ENCODE measurements at places on chromosomes 11 and 22.

DNA sequence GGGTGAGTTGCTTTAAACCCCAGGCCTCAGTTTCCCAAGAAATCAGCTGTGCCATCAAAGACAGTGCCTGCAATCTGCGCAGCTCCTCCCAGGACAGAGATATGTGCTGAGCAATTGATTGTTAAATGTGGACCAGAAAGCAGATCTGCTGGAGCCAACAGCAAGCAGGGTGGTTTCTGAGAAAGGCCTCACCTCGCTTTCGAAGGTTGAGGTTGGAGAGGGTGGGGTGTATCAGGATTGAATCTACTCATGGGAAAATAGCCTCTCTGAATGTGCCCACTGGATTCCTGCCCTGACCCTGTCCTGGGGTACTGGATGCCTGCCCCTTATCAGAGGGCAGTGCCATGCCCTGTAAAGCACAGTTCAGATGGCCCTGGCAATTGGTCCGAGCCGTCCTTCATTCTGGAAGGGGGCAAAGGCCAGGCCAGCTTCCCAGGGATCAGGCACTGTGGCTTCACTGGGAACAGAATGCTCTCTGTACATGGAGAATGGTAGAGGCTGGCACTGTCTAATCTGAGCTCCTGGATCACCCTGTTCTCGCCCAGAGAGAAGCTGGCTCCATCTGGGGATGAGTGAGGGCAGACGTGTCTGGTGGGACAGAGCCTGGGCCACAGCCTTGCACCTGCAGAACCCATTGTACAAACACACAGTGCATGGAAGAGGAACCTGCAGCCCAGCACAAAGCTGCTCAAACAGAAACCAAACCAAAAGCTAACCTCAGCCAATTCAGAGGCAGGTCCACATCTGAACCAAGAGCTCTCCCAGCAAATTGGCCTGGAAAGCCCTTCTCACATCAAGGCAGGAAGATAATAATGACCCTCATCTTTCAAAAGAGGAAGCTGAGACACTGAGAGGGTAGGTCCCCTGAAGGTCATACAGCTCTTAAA is 15.2 kb downstream of the DHCR7 start:
- DNase-seq = no peak

GRCh38 chr22:21591695-21592094 is 24.2 kb downstream of the UBE2L3 start:
- no peak for DNase-seq

GRCh38 chr11:75859614-75860013 is 44.6 kb downstream of the UVRAG start:
- no peak for DNase-seq

- no peak for DNase-seq
These were observed 11.7 kb downstream of the SLC35C1 start for GRCh38 chr11:45816614-45817013.

DNA sequence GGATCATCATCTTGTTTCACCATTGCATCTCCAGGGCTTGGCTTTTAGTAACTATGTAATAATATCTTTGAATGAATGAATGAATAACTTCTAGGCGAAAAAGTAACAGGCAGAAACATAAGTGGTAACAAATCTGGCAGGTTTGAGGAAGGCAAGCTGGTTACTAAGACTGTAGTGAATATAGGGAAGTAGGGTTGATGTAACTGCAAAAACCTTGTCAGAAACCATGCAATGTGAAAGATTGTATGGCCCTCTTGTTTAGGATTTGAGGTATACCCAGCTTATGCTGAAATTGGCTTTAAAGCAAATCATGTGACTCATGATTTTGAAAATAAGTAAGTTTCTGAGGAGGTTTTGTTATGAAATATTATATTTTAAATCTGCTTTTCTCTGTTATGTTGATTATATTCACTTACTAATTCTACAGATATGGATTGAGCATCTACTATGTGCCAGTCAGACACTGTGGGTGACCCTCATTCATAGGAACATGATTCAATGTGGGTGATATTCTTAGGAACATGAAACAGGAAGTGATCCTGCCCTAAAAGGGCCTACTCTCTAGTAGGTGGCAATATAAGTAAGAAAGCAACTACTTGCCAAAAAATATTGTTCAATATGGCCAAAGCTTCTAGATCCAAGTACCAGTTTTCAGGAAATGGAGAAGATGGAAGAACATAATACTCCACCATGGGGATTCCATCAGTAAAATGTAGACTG is 115.5 kb upstream of the CCDC90B start:
- no peak for DNase-seq

DNA sequence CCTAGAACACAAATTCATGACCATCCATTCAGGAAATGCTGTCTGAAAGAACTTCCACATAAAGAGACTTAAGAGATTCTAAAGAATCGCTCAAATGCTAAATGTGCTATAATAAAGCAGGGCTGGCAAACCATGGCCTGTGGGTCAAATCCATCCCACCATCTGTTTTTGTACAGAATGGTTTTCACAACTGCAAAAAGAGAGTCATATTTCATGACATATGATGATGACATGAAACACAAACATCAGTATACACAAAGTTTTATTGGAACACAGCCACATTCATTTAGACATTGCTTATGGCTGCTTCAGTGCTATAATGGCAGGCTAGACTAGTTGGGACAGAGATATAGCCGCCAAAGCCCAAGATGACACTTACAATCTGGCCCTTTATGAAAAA is 85.1 kb downstream of the RRAS2 start:
- DNase-seq = no peak

DNA sequence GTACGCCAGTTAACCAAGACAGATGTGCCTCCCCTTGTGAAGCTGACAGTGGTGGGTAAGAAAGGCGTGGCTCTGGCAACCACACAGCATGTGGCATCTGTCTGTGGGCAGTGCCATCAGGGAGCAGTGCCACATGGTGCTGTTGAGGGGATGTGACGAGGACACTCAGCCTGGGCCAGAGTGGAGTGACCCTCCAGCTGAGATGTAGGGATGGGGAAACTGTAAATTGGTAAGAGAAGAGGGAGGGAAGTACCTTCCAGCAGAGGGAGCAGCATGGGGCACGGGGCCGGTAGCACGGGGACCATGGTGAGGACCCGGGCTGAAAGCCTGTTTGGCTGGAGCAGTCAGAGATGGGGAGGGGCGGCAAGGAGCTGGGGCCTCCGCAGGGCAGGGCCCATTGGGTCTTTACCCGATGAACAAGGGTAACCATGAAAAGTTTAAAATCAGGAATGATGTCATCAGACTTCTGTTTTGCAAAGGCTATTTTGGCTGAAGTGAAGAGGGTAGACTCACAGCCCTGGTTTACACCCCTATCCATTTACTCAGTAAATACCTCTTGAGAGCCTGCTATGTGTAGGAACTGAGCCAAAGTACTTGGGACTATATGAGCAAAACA is 10.4 kb downstream of the TMPRSS6 start:
- DNase-seq = no peak

DNA sequence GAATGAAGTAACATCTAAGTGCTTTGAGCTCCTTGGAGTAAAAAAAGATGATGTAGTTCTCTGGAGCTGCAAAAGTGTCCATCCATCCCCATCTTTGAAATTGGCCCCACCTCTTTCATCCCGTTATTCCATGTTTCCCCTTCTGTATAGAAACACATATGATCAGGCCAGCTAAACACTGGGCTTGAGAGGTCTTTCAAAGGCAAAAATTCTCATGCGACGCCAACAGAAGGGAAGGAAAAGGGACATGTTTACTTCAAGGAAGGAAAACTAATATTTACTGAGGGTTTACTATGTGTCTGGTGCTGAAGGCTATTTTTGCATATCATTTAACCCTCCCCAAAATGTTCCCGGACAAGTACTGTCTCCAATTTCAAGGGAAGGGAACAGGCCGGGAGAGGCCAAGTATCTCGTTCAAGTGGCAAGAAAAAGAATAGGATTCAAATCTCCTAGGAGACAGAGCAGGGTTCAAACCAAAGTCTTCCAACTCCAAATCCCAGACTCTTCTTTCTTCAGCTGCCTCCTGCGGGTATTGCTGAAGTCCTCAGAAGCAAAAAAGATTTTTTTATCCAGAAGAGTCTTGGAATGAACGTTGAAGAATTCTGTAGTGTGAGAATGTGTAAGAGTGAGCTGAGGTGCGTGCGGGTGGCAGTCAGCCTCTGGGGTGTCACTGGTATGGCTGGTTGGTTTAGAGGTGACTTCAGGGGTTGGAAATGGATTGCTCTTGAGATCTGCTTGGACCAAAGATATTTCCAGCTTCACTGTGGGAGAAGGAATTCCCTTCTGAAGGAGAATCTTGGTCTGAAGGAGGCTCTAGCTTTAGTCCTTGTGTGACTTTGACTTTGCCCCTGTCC is 10.1 kb downstream of the TECTA start:
- no peak for DNase-seq

DNA sequence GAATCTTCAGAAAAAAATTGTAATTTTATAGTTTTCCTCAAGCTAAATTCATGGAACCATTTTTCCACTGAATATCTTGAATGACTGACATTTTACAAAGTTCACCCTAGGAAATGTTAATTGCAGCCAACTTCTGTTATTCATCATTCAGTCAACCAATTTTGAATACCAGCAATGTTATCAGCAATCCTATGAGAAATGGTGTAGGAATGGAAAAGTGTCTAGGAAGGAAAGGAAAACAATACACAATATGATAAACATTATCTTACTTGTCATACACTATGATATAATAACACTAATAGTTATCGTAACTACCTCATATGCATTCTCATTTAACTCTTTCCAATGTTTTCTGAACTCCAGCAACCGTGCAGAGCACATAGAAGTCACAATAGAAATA is 790.5 kb upstream of the LRRC4C start:
- DNase-seq = no peak

GRCh38 chr22:37626556-37627075 is 12.9 kb upstream of the SH3BP1 start:
- DNase-seq = no peak

- no peak for DNase-seq
These were observed 51.4 kb upstream of the SHISAL1 start for GRCh38 chr22:44363980-44364750.

- no peak for DNase-seq
These were observed 79.0 kb downstream of the AASDHPPT start for GRCh38 chr11:106156290-106156937.

GRCh38 chr11:110968348-110969062 is 256.3 kb upstream of the ARHGAP20 start:
- DNase-seq = no peak

GRCh38 chr11:85787809-85788760 is 22.9 kb downstream of the SYTL2 start:
- DNase-seq = no peak

DNA sequence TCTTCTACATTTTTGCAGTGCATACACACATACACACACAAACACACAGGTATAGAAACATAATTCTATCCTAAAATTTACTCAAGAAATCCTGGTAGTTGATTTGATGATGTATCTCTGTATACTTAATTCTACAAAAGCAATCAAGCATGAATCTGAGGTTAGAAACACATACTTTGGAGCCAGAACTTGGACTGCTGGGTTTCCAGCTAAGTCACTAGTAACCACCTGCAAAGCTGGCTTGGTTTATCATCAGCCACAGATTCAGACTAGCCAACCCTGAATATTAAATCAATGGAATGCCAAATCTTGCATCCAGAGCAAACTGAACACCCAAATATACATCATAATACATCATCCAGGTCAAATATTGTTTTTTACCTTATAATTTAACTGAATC is 24.8 kb upstream of the POU2AF2 start:
- DNase-seq = no peak

GRCh38 chr11:9038541-9038940 is 34.7 kb upstream of the NRIP3 start:
- no peak for DNase-seq

GRCh38 chr11:109856928-109857327 is 236.3 kb upstream of the ZC3H12C start:
- no peak for DNase-seq

GRCh38 chr11:76849376-76849775 is 11.3 kb upstream of the ACER3 start:
- DNase-seq = no peak

DNA sequence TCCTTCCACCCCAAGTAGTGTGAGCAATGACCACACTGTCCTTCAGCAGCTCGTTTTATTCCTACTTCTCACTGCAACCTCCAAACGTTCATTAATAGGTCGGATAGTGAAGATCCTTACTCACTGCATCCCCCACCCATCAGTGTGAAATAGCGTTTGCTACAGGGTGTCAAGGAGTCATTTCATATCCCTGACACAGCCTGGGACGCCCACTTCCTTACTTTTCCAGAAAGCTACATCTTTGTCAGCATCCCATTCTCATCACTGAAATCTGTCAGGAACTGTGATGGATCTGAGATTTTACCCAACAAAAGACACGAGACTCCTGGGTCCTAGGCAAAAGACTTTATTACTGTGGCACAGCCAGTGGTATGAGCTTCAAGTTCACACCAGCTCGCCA is 592.4 kb downstream of the NTM start:
- DNase-seq = no peak

DNA sequence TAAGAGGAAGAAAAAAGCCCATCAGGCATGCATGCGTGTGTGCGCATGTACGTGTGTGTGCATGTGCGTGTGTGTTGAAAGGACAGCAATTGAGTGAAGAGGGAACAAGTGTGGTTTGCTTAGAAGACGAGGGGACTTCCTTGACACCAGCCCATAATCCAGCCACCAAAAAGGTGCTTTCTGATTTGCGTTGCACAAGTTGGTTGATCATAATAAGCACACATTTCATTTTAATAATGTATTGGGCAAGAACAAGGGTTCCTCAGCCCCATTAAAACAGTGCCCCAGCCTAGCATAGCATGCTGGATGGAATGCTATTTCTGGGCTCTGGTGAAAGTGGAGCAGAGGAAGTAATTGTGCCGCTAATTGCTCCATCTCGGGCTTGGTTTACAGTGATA is 493.2 kb downstream of the MIAT start:
- no peak for DNase-seq

- no peak for DNase-seq
These were observed 749.9 kb downstream of the METTL15 start for GRCh38 chr11:28858076-28858475.

- DNase-seq = no peak
These were observed 235.9 kb downstream of the TBC1D22A start for GRCh38 chr22:46998331-46998730.

DNA sequence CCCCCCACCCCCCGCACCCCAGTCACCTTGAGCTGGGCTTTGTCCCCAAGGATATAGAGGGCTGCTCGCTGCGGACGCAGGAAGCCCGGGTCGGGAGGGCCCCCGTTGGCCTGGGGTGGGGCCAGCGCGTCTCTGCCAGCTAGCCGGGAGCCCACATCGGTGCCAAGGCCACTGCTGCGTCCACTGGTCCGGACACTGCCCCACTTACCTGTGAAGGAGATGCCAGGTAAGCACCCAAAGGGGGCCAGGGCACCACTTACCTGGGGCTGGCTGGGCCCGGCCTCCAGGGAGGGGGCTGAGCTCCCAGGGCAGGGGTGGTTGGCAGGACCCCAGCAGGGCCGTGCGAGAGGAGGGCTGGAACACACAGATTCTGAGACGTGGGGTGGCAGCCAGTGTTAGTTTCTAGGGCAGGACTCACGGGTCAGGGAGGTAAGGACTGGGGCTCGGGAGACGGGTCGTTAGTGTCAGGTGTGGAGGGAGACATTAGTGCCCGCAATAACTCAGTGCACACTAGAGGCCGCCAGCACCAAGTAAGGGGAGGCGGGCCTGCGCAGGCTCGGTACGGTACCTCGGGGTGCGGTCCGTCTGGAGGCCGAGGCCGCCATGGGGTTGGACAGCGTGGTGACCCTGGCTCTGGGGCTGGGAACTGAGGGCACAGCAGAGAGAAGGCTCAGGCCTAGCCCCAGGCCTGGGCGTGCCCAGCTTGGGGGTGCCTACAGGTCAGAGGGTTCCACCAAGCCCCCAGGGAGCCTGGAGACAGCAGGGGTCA is 18.2 kb downstream of the SBF1 start:
- no peak for DNase-seq

- no peak for DNase-seq
These were observed 1.7 kb downstream of the E2F8 start for GRCh38 chr11:19239039-19239438.

GRCh38 chr11:57885298-57886050 is 123.9 kb downstream of the CTNND1 start:
- no peak for DNase-seq
